ENCODE measurements at places on chromosomes 3 and 15. TPM values are rescaled to one million over a fixed set of nuclear protein-coding genes. Genes with fewer than 3 reads are reported as not detected.

NECTIN3 gene
- total RNA-seq, result 22.9 TPM

MYZAP gene
- 0.27 TPM for total RNA-seq

FBXW12 gene
- total RNA-seq, result 0.46 TPM

SEMA3G gene
- total RNA-seq, result 0.21 TPM

ACTC1 gene
- not detected for total RNA-seq

RTP3 gene
- not detected for total RNA-seq

SCN5A gene
- 6.4 TPM for total RNA-seq

DNA sequence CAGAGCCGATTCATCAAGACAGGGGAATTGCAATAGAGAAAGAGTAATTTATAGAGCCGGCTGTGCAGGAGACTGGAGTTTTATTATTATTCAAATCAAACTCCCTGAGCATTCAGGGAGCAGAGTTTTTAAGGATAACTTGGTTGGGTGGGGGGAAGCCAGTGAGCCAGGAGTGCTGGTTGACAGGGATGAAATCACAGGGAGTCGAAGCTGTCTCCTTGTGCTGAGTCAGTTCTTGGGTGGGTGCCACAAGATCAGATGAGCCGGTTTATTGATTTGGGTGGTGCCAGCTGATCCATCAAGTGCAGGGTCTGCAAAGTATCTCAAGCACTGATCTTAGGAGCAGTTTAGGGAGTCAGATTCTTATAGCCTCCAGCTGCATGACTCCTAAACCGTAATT lies 95.4 kb upstream of the CCDC80 start:
- no peak for DNase-seq

DNA sequence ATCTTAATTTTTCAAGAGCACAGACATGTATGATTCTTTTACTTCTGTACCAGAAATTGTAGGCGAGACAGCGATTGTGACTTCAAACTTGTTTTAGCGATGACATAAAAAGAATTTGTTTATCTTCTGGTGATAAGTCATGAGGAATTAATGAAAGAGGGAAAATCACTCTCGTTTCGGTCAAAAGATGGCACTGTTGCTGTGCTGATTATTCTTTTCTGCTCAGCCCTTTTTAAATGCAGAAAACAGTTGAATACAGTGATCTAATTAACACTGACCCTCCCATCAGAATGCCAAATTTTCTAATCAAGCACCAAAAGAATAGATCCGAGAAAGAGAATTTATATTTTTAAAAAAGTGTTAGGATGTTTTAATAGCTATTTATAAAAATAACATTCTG lies 52.6 kb downstream of the NSUN3 start:
- DNase-seq, result no peak

DNA sequence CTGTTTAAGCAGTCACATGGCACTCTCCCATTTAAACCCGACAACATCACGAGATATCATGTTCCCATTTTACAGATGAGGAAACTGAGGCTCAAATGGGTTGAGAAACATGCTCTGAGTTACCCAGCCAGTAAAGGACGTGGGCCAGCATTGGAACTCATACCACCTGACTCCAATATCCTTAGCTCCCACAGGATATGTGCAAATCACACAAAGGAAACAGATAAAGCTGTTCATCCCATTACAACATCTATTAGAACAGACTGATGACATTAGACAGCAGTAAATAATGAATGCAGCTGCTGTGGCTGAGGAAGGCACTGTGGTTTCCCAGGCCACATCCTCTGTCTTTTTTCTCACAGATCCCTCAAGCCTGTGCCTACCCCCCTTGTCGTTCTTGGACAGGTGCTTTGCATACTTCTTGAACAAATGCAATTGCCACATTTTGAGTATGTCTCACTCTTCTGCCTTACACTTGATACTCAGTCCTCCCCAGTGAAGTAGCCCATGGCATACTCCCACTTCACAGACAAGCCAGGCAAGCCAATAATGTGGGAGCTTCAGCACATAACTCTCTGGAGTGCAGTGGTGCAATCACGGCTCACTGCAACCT lies 17.7 kb downstream of the FRMD4B start:
- DNase-seq, result peak; percentile 19

- DNase-seq, result peak; percentile 37
These were observed 353.5 kb upstream of the IL12A start for GRCh38 chr3:159635047-159635641.

DNA sequence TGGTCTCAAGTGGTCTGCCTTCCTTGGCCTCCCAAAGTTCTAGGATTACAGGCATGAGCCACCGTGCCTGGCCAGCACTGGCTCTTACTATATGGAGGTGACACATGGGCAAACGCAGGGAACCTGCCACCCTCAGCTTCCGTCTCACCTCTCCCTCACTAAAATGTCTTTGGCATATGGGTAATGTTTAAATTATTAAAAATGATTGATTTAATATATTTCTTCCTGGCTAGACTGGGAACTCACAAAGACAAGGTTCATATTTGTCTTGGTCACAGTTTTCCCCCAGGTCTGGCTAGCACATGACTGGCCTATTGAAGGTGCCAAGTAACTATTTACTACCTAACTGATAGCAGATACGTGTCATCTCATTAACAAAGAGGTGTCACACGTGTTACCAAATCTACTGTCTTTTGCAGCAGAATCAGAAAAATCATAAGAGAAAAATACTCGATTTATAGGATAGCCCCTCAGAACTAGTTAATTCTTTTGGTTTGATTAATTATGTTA lies 48.2 kb downstream of the SYNM start:
- no peak for DNase-seq

DNA sequence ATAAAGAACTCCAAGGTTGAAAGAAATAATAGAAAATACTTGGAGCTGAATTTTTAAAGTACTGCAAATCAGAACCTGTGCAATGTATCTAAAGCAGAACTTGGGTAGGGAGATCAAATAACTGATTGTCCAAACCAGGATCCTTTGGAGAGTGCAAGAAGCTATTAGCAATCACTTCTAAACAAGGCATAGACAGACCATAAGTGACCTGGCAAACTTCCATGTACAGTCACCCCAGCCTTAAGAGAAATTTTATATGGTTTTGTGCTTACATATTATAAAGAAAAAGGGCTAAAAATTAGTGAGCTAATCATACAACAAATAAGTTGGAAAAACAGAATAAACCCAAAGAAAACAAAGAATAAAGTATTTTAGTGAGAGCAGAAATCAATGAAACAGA lies 35.2 kb downstream of the ETV5 start:
- no peak for DNase-seq

DNA sequence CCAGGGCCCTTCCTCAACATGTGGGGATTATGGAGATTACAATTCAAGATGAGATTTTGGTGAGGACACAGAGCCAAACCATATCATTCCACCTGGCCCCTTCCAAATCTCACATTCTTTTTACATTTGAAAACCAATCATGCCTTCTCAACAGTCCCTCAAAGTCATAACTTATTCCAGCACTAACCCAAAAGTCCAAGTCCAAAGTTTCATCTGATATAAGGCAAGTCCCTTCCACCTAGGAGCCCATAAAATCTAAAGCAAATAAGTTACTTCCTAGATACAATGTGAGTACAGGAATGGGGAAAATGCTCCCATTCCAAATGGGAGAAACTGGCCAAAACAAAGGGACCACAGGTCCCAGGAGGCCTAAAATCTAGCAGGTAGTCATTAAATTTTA lies 309.5 kb upstream of the SLITRK3 start:
- no peak for DNase-seq

GRCh38 chr15:25643120-25643519 lies 204.3 kb upstream of the UBE3A start:
- DNase-seq, result no peak

- no peak for DNase-seq
These were observed 161.0 kb downstream of the ARRDC4 start for GRCh38 chr15:98121536-98121935.

- peak; percentile 89 for DNase-seq
These were observed 6.6 kb downstream of the GPX1 start for GRCh38 chr3:49351521-49352011.

- DNase-seq, result no peak
These were observed 87.8 kb upstream of the GALNT15 start for GRCh38 chr3:16086690-16087089.

DNA sequence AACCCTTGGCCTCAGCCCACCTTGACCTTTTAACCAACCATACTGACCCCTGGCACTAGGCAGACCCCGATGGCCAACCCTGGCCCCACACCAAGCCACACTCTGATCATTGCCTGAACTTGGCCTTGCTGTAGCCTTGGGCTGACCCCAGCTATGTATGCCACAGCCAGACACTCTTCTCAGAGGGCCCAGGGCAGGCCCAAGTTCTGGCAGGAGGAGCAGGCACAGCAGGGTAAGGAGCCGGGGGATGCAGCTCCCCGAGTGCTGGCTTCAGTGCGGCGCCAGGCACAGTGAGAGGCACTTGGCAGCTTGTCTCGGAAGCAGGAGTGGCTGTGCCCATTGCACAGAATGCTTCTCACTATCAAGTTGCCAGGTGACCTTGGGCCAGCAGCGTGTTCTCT lies 22.3 kb downstream of the PRR20G start:
- DNase-seq, result no peak

DNA sequence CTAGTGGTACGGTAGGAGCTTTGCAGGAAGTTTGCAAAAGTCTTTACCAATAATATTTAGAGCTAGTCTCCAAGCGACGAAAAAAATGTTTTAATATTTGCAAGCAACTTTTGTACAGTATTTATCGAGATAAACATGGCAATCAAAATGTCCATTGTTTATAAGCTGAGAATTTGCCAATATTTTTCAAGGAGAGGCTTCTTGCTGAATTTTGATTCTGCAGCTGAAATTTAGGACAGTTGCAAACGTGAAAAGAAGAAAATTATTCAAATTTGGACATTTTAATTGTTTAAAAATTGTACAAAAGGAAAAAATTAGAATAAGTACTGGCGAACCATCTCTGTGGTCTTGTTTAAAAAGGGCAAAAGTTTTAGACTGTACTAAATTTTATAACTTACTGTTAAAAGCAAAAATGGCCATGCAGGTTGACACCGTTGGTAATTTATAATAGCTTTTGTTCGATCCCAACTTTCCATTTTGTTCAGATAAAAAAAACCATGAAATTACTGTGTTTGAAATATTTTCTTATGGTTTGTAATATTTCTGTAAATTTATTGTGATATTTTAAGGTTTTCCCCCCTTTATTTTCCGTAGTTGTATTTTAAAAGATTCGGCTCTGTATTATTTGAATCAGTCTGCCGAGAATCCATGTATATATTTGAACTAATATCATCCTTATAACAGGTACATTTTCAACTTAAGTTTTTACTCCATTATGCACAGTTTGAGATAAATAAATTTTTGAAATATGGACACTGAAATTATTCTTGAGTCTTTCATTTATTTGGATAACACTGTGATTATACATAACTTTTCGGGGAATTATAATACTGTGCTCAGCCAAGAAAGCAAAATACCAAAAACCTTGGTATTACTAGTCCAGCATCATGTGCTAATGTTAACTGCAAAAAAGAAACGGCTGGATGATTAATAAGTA lies 2.2 kb downstream of the SOX2 start:
- no peak for DNase-seq

DNA sequence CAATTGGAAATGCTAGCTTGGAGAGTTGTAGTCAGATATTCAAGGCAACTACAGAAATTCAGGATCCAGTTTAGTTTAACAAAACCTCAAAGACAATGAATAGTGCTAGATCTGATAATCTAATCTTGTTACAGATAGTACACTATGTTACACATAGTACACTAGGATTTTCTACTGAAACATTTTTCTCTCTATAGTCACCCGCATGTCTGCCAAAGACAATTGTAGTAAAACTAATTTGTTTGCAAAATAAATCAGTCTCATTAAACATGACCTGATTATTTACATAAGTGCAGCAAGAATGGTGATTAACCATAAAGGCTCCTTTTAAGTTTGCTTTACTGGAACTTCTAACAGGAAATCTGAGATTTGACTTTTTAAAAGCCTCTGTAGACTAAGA lies 52.0 kb downstream of the ILDR1 start:
- no peak for DNase-seq

- DNase-seq, result no peak
These were observed 342.3 kb upstream of the PROK2 start for GRCh38 chr3:72127224-72127612.

DNA sequence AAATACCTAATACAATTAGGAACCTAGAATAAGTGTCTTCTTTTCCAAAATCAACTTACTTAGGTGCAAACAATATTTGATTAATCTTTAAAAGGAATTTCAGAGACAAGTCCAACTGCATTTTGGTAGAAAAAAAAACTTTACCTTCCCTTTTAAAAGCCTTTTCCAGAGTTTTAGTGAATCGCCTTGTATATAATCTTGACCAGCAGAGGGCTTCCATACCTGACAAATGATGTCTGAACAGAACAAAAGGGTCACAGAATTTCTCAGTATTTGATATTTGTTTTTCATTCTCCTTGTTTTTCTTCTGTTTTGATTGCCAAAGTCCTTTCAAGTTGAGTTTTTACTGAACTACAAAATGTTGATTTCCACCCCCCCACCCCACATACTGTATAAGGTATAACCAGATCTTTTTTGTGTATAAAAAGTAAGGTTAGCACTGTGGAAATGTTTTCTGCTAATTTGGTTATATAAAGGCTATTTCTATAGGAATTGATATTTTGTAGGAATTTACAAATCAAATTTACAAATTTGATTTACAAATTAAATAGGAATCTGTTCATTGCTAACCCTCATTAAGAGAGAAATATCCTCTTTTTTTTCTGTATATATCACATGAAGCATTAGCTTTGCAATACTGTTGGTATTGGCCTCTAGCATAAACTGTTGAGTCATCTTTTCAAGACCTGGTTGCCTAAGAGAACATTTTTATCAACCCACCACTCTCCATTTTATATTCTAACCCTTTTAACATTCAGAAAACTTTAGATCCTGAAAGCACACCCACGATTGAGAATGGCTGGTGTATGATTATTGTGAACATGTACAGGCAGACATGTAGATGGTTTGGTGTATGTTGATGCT lies 464.1 kb upstream of the RARB start:
- no peak for DNase-seq

GRCh38 chr15:100732211-100733055 lies 130.0 kb downstream of the ASB7 start:
- no peak for DNase-seq

- DNase-seq, result no peak
These were observed 25.4 kb downstream of the CXCR6 start for GRCh38 chr3:45968706-45969105.
